ENCODE measurements at places on chromosomes 1 and 21.

DNA sequence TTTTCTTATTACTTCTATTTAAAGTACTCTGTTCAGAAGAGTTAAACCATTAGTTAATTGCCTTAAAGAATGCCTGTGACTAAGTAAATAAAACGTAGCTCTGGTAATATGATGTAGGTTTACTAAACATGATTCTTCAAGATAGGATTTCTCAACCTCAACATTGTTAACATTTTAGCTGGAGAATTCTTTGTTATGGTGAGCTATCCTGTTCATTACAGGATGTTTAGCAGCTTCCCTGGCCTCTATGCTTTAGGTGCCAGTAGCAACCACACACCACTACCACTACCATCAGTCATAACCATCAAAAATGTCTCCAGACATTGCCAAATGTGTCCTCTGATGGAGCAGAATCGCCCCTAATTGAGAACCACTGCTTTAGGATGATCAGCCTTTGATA, 10.7 kb downstream of the RPF1 start:
- DNase-seq, result no peak

DNA sequence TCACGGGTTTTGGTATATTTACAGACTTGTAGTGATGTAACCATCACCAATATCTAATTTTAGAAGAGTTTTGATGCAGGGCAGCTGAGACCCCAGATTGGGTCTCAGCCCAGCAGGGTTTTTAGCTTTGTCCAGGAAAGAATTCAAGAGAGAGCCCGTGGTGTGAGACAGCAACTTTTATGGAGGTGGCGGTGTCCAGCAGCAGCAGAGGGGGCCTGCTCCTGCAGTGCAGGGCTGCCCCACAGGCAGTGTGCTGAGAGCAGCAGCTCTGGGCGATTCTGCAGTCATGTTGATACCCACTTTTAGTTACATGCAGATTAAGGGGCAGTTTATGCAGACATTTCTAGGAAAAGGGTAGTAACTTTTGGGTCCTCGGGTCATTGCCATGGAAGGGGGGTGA, 1.8 kb upstream of the EPHX1 start:
- no peak for DNase-seq

GRCh38 chr1:4027492-4028138, 127.5 kb upstream of the C1orf174 start:
- DNase-seq, result no peak

DNA sequence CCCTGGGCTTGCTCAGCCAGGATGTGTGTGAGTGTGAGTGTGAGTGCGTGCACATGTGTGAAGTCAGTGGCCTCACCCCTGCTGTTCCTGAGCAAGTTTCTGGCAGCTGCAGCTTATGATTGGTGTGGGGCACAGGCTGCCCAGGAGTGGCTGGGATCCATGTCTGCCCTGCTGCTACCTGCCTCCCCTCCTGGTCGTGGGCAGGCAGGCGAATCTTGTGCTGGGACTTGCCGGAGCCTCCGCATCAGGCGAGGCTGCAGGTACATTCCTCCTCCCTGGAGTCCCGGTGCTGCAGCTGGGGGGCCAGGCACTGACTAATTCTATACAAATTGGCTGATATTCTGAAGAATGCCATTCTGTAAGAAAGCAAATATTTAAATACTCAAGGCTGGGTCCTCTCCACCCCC, 85.6 kb upstream of the WNT4 start:
- DNase-seq, result no peak

GRCh38 chr1:18868354-18868753, 8.9 kb upstream of the TAS1R2 start:
- no peak for DNase-seq

DNA sequence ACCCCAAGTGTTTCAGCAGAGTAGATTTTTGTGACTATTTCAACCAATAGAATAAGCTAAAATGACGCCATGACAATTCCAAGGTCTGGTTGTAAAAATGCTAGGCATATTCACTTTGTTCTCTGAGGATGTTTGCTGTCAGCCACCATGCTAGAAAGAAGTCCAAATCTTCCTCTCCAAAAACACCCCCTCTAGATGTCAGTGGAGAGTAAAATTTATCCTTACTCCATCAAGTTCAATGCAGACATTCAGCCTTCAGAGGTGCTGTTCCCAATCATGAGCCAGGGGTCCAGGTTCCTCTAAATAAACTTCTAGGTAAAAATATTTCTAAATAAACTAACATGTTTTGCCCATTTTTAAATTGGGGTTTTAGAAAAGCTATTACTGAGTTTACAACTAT, 395.4 kb upstream of the ADAMTS5 start:
- no peak for DNase-seq

DNA sequence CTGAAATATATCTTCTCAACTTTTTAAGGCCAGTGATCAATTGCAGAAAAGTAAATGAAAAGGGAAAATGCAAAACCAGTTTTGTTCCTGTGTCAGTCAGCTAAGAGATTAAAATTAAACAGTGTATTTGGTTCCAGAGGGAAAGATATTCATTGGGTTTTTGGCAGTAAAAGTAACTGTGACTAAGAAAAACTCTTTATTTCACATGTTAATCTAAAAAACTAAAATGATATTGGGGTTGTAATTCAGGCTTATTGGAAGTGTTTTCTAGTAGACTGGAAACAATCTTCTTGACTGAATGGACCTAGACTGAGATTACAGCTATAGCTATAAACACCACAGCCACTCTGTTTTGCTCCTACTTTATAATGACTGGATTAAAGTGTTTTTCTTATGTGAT, 413.9 kb downstream of the ADGRL2 start:
- DNase-seq, result no peak

DNA sequence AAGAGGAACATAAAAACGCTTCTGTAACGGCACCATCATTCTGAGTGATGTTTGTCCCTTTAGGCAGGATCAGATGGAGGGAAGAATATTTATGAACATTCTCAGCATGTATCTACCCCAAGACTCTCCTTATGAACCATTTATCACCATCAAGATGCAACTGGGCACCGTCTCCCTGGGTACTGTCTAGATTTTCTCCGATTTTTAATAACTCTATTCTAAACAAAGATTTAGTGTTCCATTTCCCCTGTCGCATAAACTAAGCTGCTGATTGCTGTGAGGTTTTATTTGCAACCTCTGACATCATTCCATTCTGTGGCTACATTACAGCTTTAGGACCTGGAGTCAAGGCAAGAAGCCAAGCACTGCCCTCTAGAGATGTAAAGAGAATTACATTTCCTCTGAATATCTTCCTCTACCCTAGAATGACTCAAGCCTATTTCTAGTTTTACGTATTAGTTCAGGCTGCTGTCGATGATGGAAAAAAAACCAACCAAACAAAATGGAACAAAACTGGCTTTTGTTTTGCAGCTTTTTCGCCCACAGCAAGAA, 130.1 kb upstream of the MAP1LC3C start:
- no peak for DNase-seq

- DNase-seq, result no peak
These were observed 85.3 kb upstream of the GPR88 start for GRCh38 chr1:100452641-100453040.

GRCh38 chr21:17371450-17371849, 141.4 kb upstream of the CXADR start:
- no peak for DNase-seq

DNA sequence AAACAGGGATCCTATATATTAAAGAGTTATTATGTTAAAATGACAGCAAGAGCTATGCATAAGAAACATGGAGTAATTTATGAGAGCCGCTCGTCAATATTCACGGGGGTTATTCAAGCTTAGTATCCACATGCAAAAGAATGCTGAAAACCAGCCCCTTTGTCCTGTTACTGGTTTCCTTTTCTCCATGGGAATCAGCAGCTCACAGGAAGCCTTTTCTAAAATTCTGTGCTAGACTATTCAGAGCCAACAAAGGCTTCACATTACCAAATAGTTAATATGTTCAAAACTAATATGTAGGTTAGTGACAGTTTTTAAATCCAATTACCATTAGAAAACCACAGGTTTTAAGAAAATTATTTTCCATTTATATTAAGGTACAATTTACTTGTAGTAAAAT, 225.6 kb upstream of the MAP1LC3C start:
- no peak for DNase-seq

DNA sequence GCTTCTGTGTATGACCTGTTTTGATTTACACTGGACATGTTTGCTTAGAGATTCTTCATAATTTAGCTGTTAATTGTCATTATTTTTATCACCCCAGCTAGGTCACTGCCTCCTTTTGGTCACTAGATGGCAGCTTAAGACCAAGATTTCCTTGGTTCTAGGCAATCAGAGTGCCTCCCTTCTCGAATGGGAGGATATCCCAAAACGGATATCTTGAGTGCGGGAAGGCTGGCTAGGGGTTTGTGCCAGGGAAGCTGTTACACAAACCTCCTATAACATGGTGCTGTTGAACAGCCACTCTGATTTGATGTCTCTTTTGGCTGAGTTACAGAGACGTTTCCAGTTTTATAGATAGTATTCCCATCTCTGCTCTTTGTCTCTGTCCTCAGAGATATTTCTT, 283.5 kb downstream of the S1PR1 start:
- no peak for DNase-seq

- no peak for DNase-seq
These were observed 88.7 kb upstream of the IFFO2 start for GRCh38 chr1:19044975-19045831.

All from stimulated activated CD4-positive, alpha-beta T cell treated with anti-CD3 and anti-CD28 coated beads, TNF-alpha, amount 100 ng/mL, for 48 hours (primary cell).